Stimulated activated CD8-positive, alpha-beta memory T cell treated with anti-CD3 and anti-CD28 coated beads, Interleukin-7, amount 100 ng/mL, for 1 hour (primary cell): ENCODE measurements at places on chromosomes 1 and 21.

DNA sequence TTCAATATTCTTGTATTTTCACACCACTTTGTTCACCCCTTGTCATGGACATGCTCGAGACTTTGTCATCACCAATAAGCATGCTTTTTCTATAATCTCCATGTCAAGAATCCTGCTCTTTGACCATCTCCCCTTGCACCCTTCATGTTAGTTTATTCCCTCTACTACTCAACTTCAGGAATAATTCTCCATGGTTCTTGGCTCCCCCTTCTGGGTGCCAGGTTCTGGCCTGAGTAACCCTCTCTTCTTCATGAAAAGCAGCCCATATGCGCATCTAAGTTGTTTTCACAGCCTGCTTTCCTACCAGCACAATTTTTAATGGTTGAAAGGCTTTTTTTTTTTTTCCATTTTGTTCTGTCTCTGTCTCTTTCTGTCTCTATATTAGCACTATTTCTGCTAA is 160.7 kb downstream of the LEPR start:
- no peak for DNase-seq

DNA sequence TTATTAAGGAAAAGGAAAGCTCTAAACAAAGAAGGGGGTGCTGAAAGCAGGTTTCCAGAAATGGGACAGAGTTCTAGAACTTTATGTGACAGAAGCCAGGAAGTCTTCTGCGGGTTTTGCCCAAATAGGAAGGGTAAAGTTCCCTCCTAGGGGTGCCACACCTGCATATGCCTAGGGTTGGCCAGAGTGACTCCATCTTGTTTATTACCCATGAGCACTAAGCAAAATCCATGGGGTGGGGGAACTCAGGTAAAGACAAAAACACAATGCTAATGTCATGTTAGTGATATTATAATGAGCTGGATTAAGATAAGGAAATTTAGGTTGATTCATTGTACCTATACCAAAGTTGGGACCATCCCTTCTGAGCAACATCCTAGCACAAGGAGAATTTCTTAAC is 1132.7 kb downstream of the KCNT2 start:
- DNase-seq: no peak

DNA sequence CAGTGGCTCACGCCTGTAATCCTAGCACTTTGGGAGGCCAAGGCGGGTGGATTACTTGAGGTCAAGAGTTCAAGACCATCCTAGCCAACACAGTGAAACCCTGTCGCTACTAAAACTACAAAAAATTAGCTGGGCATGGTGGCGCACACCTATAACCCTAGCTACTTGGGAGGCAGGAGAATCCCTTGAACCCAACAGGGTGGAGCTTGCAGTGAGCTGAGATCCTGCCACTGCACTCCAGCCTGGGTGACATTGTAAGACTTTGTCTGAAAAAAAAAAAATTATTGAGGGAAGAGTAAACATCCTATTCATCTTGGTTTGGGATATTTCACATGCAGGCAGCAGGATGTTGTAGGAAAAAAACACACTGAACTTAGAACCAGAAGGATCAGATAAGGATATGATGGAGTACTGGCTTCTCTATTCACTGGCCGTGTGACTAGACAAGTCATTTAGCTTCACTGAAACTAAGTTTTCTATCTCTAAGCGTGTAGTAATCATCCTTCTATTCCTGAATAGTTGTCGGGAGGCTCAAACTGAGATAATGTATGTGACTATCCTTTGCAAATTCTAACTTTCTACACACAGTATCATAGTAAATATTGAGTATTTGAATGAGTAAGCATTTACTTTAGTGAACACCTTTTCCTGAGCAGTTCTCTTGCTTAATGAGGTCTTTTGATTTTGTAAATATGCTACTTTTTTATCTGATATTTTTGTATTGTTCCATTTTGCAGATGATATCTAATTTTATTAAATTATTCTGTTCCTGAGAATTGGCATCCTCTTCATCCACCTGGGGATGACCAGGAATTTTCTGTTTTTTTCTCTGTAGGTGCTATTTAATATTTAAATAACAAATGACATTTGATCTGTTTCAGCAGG is 18.2 kb downstream of the CAP1 start:
- no peak for DNase-seq

- no peak for DNase-seq
Measured at GRCh38 chr1:18861590-18861989, 2.1 kb upstream of the TAS1R2 start.

- DNase-seq: no peak
Measured at GRCh38 chr1:8818325-8818775, 910 bp upstream of the RERE start.

DNA sequence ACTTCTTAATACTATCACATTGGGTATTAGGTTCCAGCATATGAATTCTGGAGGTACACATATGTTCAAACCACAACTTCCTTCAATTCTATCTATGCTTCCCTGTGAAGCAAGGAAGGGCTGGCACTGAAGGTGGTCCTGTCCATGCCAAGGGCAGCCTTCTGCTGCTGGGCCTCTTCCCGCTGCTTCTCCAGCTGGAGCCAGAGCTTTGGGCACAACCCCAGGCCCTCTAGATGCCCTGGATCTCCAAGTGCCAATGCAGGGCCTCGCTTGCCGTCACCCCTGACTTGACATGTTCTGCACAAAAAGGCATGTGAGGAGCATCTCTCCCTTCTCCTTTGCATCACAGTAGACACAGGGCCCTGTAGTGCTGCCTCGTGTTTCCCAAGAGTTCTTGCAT is 62.6 kb downstream of the STYXL2 start:
- DNase-seq: no peak

- no peak for DNase-seq
Measured at GRCh38 chr21:45473496-45474322, 68.5 kb downstream of the SLC19A1 start.
